SHP77 (cell line): ENCODE measurements at places on chromosomes 13 and 19.

DNA sequence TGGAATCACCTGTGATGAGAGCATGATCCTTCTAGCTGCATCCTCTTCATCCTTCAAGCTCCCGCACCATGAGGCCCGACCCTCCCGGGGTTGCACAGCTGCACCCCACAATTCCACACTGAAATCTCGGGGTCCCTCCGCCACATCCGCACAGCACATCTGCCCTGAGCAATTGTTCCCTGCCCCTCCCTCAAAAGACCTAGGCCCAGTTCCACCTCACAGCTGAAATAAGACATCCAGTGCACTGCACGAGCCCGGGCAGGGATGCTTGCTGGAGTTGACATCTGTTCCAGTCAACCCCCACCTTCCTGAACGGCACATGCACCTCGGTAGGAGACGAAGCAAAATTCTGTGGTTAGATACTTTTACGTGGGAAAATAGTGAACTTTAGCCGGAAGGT is 14.7 kb upstream of the SOX1 start:
- no peak for DNase-seq

GRCh38 chr19:51139299-51140014 is 2.6 kb upstream of the SIGLEC7 start:
- DNase-seq = no peak

DNA sequence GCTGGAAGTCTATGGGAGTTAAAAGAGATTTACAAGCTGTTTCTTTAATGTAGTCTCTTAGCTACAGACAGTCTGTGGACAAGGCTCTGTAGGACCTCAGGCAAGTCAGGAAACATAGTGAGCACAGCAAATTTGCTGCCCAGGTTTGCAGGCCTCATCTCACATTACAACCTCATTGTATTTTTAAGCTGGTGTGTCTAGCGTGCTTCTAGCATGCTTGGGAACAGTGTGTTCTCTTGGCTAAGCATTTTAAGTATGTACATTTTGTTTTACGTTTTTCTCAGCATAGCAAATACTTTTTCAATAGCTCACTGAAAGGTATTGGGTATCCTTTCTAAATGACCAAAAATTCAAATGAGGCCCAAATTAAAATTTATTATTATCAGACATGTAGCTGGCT is 113.2 kb downstream of the STARD13 start:
- DNase-seq = no peak

DNA sequence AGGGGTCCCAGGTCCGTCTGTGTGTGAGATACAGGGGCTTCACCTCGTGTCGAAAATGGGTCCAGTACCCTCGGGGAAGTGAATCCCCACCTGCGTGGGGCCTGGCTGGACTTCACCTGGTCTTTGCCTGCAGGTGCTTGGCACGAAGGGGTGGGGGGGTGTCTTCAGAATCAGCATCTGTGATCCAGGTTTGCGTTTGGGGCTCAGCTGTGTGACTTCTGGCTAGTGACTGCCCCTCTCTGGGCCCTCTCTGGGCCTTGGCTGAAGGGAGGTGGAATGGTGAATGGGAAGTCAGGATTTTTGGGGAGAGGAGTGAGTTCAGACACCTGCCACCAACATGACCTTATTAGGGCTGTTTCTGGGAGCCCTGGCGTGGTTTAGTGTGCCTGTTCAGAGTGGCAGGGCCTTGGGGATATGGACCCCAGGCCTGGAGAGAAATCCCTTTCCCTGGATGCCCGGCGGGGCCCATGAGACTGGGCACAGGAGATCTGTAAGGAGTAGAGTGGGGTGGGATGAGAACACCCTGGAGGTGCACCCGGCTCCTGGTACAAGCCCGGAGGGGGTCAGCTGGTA is 2.7 kb downstream of the CELF5 start:
- DNase-seq = no peak

DNA sequence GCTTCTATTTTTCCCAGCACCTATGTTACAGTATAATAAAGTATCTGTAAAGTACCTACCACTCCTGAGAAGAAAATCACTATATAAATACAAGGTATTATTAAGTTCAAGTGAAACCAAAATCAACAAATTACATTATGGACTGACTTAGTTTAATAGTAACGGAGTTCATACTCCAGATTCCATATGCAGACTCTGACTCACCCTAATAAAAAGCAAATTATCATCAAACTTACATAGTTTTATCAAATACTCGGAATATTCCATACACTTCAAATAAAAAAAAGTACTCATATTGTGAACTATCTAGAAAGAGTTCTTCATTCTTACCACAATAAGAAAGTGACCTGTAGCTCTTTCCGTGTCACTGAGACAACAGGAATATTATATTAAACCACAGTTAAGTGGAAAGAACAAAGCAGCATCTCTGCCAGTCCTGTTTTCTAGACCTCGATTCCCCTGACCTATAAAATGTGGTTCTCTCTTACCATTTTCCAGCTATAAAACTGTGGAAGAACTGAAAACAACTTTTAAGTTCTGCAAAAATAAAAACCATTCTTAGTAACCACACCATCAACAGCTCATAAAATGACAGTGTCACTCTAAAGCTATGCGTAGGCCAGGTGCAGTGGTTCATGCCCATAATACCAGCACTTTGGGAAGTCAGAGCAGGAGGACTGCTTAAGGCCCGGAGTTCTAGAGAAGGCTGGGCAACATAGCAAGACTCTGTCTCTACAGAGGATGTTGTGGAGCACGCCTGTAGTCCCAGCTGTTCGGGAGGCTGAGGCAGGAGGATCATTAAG is 42.6 kb downstream of the USP12 start:
- no peak for DNase-seq

GRCh38 chr13:41011382-41011956 is 7.6 kb downstream of the ELF1 start:
- DNase-seq = no peak

DNA sequence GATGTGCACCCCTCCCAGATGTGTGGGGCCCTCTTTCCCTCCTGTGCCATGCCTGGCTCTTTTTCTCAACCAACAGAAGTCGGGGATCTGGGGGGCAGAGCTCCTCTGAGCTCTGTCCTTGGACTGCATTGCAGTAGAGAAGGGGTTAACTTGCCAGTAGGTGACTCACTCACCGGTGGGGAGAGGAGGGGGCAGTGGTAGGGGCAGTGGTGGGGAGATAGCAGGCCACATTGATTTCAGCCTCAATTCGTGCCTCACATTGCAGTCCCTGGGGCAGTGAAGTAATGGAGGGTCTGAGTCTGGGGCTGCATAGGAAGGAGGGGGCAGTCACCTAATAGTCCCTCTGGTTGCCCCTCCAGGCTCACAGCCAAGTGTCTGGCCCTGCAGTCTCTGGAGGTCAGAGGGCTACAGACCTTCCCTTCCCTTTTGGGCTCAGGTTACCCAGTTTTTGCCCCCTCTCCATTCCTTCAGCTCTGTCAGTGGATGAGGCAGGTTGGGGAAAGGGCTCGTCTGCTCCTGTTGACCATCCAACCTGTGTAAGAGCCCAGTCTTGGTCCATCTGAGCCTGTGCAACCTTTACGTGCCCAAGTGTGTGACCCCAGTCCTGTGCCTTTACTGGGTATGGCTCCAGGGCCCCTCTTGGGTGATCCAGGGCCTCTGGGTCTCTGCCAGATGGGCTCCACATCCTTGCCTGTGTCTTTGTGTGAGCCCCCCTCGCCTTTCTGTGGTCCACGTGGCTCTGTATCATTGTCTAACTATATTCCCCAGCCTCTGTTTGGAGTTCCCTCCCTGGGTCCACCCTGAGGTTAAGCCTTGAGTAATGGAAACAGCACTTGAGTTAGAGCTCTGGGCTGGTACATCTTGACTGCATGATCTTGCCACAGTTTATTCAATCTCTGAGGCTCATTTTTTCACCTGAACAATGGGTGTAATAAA is 13.0 kb downstream of the CIC start:
- DNase-seq = no peak

GRCh38 chr13:30697996-30698401 is 37.3 kb upstream of the ALOX5AP start:
- no peak for DNase-seq

- DNase-seq = no peak
Measured at GRCh38 chr13:51589793-51590192, 5.5 kb downstream of the WDFY2 start.

DNA sequence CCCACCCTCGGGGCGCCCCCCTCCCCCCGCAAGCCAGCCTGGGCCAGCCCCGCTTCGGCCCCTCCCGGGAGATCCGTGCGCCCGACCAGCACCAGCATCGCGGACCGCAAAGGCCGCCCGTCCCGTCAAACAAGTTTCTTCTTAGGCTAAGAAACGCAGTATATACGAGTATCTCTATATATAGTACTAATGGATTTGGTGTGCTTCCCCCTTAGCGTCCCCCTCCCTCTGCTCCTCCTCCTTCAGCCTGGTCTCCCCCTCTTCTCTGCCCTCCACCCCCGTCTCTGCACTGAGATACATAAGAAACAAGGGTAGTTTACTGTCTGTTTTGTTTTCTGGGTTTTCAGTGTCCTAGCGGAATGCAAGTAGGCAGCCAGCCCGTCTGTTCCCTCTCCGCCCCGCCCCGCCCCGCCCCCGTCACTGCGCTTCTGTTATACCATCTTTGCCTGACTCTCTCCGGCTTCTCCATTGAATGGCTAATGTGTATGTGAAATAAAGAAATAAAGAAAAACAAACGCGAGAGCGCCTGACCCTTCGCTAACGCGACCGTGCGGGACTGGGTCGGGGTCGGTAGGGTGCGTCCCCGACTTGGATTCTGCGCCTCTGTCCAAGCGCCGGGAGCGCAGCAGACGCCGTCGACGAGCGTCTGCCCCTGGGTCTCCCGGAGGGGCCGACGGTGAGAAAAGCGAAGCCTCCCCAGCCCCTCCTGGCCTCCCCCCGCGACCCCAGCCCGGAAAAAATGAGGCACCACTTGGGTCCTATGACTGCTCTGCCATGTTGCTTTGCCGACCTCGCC is 4.2 kb downstream of the LYL1 start:
- DNase-seq = no peak

DNA sequence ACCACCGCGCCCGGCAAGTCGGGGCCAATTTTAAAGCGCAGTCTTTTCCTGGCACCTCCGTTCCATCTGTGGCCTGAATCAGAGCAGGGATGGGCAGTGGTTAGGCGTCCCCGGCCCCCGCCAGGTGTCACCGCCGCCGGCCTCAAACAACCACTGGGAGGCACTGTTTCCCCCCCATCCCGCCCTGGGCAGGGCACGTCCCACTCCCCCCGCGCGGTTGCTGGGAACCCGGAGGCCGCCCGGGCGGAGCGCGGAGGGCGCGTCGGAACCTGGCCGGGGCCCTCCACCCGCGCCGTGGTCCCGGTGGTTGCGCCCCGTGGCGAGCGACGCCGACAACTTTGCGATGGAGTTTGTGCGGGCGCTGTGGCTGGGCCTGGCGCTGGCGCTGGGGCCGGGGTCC is at the start of gene GRIN3B:
GRIN3B (plus strand) TSS at position 325 of the 400 bp plus-strand sequence; CDS start at position 344, 19 bp downstream.
- no peak for DNase-seq

DNA sequence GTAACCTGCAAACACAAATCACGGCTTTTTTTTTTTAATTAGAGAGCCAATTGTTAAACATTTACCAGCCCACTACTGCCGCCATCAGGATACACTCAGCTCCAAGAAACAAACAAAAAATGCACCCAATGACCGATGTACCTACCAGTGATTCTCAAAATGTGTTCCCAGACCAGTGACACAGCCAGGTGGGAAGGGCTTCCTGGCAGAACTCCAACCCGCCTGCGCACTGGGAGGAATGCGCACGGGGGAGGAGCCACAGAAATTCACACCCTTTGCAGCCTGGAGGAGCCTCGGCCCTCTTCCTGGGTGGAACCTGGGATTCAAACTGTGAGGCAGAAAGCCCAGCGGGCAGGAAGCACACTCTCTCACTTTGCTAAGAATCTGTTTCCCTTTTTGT is 255.9 kb downstream of the TBC1D4 start:
- DNase-seq = no peak

DNA sequence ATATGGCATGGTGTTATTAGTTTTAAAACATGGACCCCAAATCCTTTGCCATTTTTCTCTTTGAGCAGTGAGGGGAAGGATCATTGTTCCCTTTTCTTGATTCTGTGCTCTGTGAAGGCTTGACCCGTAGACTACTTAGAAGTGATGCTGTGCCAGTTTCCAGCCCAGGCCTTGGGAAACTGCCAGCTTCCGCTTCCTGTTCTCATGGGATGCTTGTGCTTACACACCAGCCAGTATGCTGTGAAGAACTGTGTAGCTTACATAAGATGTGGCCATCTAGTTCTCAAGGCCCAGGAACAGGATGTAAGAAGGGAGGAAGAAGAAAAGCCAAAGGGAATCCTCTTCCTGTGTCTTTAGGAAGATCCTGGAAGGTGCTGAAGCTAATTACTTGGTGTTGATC is 180.9 kb downstream of the PCCA start:
- no peak for DNase-seq

GRCh38 chr19:11987405-11988281 is 22.8 kb downstream of the ZNF763 start:
- DNase-seq = peak; percentile 97

GRCh38 chr13:28478127-28478526 is 16.8 kb downstream of the FLT1 start:
- DNase-seq = no peak

- DNase-seq = no peak
Measured at GRCh38 chr13:79090552-79091124, 315.4 kb downstream of the RBM26 start.

DNA sequence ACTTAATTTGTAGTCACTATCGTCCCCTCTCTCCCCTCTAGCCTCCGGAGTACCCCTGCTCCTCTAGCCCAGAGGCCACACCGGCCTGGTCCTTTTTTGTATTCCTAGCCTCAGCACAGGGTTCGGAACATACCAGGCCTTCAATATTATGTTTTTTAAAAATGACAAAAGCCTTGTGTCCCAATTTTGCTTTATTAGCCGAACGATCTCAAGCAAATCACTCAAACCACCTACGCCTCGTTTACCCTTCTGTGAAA is 463 bp upstream of the POMP start:
- no peak for DNase-seq

DNA sequence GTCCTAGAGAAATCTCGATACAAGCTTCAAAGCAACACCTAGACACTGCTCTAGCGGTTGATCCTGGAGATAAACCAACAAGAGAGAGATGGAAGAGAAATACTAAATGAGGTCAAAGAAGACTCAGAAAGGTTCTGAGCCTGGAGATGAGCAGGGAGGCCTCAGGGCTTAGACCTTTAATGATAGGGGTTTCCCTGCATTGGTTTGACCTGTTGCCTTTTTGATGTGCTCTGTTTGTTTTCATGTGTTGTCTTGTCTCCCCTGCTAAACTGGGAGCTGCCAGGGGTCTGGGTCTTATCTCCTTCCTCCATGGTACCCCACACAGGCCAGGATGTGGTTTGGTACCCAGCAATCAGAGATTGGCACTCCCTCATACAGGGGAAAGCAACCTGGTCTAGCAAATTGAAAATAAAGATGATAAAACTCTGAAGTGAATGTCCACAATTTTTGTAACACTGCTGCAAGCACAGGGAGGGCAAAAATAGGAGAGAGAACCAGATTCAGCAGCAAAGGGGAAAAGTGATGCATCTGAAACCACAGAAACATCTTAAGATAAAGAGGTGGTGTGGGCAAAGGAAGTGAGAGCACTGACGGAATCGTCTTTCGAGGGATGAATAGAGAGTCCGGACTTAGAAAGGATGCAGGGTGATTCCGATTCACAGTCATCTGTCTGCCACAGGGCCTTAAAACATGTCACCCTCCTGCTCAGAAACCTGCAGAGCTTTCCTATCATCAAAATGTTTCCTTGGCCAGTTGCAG is 3.5 kb downstream of the FFAR2 start:
- DNase-seq = no peak
